WTC11 (cell line): ENCODE measurements at places on chromosomes 1 and 21.

GRCh38 chr1:32104127-32104526, 3.7 kb upstream of the KPNA6 start:
- H3K4me3 ChIP-seq: no peak overlapping the region
- peak overlapping the region; percentile 35; the same call in 1 of the 2 replicates for H3K27ac ChIP-seq
- DNase-seq: no peak
- peaks cover 2% of the 10 kb centered on the region; the same call in 1 of the 2 replicates for H3K4me1 ChIP-seq
- H3K36me3 ChIP-seq: 0 out of 2 replicates have a peak, but pooled peaks cover 8% of the 10 kb centered on the region
- H3K27me3 ChIP-seq: no peaks in the 10 kb centered on the region

- H3K27ac ChIP-seq: no peak overlapping the region
- H3K36me3 ChIP-seq: no peaks in the 10 kb centered on the region; the same call in 1 of the 2 replicates
- no peak for DNase-seq
These were observed 17.0 kb downstream of the ITGB2 start for GRCh38 chr21:44903689-44904088.

DNA sequence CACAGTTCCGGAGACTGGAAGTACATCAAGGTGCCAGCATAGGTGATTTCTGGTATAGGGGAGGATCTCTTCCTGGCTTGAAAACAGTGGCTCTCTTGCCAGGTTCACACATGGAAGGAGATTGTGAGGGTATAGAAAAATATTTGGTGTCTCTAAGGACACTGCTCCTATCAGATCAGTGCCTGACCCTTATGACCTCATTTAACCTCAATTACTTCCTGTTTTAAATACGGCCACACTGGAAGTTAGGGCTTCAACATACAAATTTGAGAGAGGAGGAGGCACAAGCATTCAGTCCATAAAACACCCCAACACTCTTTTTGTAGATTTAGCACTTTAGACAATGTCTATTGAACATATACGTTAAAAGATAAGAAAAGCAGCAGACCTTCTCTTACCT, 37.0 kb downstream of the COL6A1 start:
- 0 out of 2 replicates have a peak, but pooled peaks cover 2% of the 10 kb centered on the region for H3K4me1 ChIP-seq
- no peak for DNase-seq
- peaks cover 3% of the 10 kb centered on the region; the same call in 1 of the 2 replicates for H3K27me3 ChIP-seq
- H3K4me3 ChIP-seq: no peak overlapping the region

DNA sequence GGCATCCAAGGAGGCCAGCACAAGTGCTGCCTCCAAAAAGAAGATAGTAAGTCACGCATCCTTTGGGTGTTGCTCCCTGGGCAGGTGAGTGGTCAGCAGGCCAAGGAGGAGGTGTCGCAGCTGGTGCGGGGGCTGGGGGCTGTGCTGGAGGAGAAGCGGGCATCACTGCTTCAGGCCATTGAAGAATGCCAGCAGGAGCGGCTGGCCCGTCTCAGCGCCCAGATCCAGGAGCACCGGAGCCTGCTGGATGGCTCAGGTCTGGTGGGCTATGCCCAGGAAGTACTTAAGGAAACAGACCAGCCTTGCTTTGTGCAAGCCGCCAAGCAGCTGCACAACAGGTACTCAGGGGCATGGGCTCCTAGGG, 4.3 kb downstream of the TRIM46 start:
- no peak overlapping the region for H3K4me3 ChIP-seq
- peaks cover 21% of the 10 kb centered on the region for H3K4me1 ChIP-seq
- H3K36me3 ChIP-seq: peaks cover 40% of the 10 kb centered on the region
- H3K27me3 ChIP-seq: no peaks in the 10 kb centered on the region
- H3K27ac ChIP-seq: no peak overlapping the region

DNA sequence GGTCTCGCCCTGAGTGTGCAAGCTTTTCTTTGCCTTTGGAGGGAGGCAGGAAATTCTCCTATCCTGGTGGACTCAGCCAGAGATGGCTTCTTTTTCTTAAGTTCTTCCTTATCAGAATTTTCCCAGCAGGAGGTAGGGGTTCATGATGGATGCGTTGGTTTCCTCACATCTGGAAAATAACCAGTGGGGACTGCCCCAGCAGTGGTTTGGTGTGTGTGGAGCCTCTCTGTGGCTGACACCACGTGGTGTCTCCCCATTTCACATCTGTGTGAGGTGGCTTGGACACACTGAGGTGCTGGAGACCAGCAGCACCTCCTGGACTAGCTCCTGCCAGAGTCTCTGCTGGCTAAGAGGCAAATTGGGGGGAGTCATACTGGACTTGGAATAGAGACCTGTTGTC, 32.6 kb downstream of the B3GALT5 start:
- H3K4me1 ChIP-seq: peaks cover 65% of the 10 kb centered on the region
- H3K4me3 ChIP-seq: no peak overlapping the region
- H3K27ac ChIP-seq: peak overlapping the region; percentile 48
- no peaks in the 10 kb centered on the region for H3K27me3 ChIP-seq
- no peak for DNase-seq

DNA sequence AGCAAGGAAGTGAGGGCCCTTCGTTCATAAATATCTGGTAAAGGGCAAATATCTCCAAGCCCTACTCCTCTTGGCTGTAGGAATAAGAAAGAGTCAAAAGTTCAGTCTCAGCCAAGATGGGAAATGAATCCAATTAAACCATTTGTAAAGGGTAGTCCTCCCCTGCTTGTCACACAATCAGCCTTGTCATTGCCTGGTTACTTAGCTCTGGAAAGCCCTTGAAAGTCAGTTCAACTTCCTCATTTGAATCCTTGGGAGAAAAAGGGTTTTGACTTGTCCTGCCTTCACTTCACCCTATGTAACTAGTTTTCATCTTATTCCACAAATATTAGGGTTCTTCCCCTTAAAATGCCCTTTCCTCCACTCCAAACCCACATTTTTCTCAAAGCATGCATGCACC, 100.0 kb downstream of the ELAVL4 start:
- no peaks in the 10 kb centered on the region; the same call in 1 of the 2 replicates for H3K27me3 ChIP-seq
- no peak for DNase-seq
- no peak overlapping the region for H3K4me3 ChIP-seq
- H3K4me1 ChIP-seq: no peaks in the 10 kb centered on the region

DNA sequence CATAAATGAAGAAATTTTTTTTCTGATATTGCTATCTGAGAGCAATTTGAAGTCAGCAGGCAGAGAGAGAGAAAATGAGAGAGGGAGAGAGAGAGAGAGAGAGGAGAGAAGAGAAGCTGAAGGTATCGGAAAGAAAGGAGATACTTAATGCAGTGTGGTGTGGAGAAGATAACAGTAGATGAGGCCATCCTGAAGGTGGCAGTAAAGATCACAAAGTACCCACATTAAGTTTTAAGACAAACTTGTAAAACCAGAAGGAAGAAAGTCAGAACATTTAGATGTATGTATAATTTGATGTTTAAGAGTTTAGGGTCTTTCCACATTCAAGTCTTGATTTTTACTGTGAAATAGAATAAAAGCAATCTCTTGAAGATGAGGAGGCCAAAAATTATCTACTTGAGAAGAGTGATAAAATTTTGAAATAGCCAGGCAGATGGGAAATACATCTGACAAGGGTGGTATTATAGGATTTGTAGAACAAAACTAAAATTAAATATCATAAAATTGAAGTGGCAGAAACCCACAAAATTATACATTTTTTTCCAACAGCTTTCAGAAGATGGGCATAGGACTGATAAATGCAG, 1753.4 kb downstream of the MRPL39 start:
- H3K27ac ChIP-seq: no peak overlapping the region
- H3K27me3 ChIP-seq: peaks cover 5% of the 10 kb centered on the region
- H3K4me3 ChIP-seq: no peak overlapping the region
- no peaks in the 10 kb centered on the region for H3K4me1 ChIP-seq

GRCh38 chr1:165439330-165439729, 5.6 kb downstream of the RXRG start:
- H3K36me3 ChIP-seq: no peaks in the 10 kb centered on the region
- H3K4me3 ChIP-seq: no peak overlapping the region
- H3K27ac ChIP-seq: no peak overlapping the region
- DNase-seq: peak; percentile 30
- H3K4me1 ChIP-seq: peaks cover 15% of the 10 kb centered on the region
- peaks cover 8% of the 10 kb centered on the region for H3K27me3 ChIP-seq

- peak overlapping the region; percentile 3; the same call in 1 of the 2 replicates for H3K27ac ChIP-seq
- no peak for DNase-seq
- H3K27me3 ChIP-seq: no peaks in the 10 kb centered on the region; the same call in 1 of the 2 replicates
- no peaks in the 10 kb centered on the region; the same call in 1 of the 2 replicates for H3K36me3 ChIP-seq
- H3K4me1 ChIP-seq: peaks cover 29% of the 10 kb centered on the region
These were observed 63.3 kb upstream of the CR1L start for GRCh38 chr1:207581496-207582153.

DNA sequence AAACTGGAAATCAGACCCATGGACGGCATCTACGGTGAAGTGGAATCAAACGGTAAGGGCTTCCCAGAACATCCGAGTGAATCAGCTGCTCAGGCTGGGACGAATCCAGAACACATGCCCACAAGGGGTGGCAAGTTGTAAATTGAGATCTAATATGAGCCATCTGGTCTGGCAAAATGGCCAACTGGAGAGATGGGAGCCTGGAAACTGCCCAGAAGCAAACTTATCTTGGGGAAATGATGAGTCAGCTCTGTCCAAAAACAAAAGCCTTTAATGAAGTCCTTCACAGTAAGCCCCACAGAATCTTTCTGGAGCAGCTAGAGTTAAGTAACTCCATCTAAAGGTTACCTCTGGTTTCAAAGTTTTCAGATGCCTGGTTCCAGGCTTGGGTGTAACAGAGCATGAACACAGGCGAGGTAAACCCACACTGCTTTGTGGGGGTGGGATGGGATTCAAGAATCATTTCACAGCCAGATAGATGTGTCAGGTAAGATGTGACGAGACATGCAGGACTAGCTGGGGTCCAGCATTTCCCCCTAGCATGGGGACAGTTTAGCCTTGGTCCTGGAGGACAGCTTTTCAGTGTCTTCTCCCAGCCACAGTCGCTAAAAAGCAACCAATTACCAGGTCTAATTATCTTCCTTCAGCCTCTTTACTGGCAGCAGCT, 10.5 kb upstream of the SRP9 start:
- H3K36me3 ChIP-seq: no peaks in the 10 kb centered on the region
- H3K27ac ChIP-seq: peak overlapping the region; percentile 57; the same call in 1 of the 2 replicates
- no peak for DNase-seq
- H3K4me1 ChIP-seq: peaks cover 58% of the 10 kb centered on the region

DNA sequence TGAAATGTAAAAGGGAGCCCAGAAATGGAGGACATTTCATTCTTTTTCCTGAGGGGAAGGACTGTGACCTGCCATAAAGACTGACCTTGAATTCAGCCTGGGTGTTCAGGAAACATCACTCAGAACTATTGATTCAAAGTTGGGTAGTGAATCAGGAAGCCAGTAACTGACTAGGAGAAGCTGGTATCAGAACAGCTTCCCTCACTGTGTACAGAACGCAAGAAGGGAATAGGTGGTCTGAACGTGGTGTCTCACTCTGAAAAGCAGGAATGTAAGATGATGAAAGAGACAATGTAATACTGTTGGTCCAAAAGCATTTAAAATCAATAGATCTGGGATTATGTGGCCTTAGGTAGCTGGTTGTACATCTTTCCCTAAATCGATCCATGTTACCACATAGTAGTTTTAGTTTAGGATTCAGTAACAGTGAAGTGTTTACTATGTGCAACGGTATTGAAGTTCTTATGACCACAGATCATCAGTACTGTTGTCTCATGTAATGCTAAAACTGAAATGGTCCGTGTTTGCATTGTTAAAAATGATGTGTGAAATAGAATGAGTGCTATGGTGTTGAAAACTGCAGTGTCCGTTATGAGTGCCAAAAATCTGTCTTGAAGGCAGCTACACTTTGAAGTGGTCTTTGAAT, 2.9 kb downstream of the RGS2 start:
- H3K4me3 ChIP-seq: no peak overlapping the region
- peaks cover 26% of the 10 kb centered on the region for H3K4me1 ChIP-seq
- no peak overlapping the region for H3K27ac ChIP-seq
- H3K36me3 ChIP-seq: peaks cover 10% of the 10 kb centered on the region
- peaks cover 16% of the 10 kb centered on the region for H3K27me3 ChIP-seq
- DNase-seq: no peak

DNA sequence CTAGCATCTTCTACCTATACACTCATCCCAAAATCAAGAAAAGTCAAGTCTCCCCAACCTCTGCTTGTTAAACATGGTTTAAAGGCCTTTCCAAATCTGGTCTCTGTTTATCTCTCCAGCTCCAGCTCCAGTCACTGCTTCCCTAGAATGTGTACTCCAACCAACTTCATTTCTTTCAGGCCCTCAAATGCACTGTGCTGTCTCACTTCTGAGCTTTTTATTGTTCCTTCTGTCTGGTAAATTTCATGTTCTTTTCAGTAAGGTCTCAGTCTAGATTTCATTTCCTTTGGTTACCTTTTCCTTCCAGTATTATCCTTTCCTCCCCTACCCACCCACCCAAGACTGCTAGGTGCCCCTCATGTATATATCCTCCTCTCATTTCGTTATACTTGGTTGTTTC, 3.7 kb downstream of the COL24A1 start:
- H3K27me3 ChIP-seq: peaks cover 59% of the 10 kb centered on the region
- no peak for DNase-seq
- no peaks in the 10 kb centered on the region for H3K36me3 ChIP-seq
- no peak overlapping the region for H3K4me3 ChIP-seq

- H3K4me1 ChIP-seq: peaks cover 14% of the 10 kb centered on the region
- H3K36me3 ChIP-seq: no peaks in the 10 kb centered on the region
- peaks cover 18% of the 10 kb centered on the region for H3K27me3 ChIP-seq
- no peak overlapping the region for H3K27ac ChIP-seq
- H3K4me3 ChIP-seq: no peak overlapping the region
These were observed 15.4 kb downstream of the RAP1GAP start for GRCh38 chr1:21653744-21654100.
